ENCODE measurements at places on chromosomes 6 and 20.
A peak's percentile ranks its signal among the peaks of the same experiment; 100 is the strongest.

GRCh38 chr6:17714879-17715851 lies 8.4 kb upstream of the NUP153 start:
- peak; percentile 14 for DNase-seq

DNA sequence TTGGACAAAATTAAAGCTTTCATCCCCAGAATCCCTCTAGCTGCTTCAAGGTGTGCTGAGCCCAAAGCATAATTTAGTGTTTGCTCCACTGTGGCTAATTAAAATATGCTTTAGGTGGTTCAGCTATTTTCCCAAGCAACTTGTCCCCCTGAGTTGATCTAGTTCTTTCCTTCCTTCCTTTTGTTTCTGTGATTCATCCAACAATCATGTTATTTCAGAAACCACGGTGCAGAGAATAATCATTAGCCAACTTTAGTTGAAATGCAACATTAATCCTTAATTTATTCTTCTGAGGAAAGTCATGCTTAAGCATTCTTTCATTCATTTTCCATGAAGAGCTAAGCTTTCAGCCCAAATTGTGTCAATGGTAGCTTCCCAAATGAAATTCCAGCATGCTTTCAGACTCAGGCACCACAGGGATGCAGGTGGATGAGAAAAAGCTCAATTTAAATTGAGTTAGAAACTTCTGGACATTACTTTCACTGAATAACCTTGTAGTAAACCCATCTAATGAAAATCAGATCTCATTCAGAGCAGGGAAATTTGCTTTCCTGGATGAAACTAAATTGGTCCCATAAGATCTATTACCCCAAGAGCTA lies 209.0 kb upstream of the NT5E start:
- DNase-seq = no peak

GRCh38 chr6:35014786-35015185 lies 125.7 kb downstream of the ANKS1A start:
- no peak for DNase-seq

GRCh38 chr6:118659513-118660217 lies 8.3 kb upstream of the CEP85L start:
- no peak for DNase-seq

- DNase-seq = no peak
Measured at GRCh38 chr20:62357681-62358080, 9.4 kb downstream of the LAMA5 start.

GRCh38 chr6:113809826-113810225 lies 47.3 kb upstream of the MARCKS start:
- DNase-seq = no peak

GRCh38 chr6:158475344-158476302 lies 84.3 kb upstream of the TMEM181 start:
- peak; percentile 36 for DNase-seq

All from HEK293T (cell line).